ENCODE measurements at places on chromosomes 6 and 20. TPM values are rescaled to one million over a fixed set of nuclear protein-coding genes. Genes with fewer than 3 reads are reported as not detected.
A peak's percentile ranks its signal among the peaks of the same experiment; 100 is the strongest.

GRCh38 chr6:163773646-163774045 is 359.1 kb downstream of the QKI start:
- no peak for DNase-seq

GRCh38 chr20:47198254-47198671 is 158.2 kb downstream of the ZMYND8 start:
- DNase-seq, result no peak

GRCh38 chr20:41932431-41932830 is 314.3 kb upstream of the CHD6 start:
- DNase-seq, result no peak

DNA sequence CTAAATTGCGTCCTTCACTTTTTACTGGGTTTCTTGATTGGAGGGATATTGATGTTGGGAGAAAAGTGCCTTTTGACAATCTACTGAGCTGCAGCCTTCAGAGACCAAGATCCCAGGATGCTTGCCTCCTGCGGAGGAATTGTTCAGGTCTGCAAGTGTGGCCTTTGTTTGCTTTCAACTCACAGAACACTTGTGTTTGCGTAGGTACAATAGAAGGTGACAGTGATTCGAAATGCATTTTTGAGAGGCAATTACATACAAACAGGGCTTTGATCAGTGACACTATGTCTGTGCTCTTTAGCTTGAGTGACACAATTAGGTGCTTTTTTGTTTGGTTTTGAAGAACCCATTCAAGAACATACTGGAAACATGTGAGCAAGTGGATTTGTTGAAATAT is 600.6 kb downstream of the QKI start:
- no peak for DNase-seq

DNA sequence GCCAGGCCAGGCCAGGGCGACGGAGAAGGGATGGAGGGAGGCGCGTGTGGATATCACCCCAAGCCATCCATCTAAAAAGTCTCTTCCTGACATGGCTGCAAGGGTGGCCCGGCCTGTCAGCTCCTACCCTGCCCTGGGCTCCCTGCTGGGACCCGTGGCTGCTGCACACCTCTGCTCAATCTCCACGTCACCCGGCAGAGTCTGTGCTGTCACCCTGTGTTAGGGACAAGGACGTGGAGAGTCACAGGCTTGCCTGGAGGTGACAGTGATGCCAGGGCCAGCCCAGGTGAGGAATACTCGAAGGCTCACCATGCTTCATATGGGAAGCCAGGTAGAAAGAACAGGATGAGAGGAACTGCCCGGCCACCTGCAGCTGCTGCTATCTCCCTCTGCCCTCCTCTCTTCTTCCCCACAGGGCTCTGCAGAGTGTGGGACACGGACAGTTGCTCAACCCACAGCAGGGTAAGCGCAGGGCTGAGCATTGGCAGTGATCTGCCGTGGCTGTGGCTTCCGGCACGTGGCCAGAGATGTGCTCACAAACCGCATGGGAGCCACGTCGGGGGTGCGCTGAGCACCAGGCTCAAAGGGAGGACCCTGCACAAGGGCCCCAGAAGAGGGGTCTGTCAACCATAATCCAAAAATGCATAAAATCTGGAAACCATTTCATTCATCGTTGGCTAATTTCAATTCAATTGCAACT is 214.3 kb downstream of the DLL1 start:
- no peak for DNase-seq

DNA sequence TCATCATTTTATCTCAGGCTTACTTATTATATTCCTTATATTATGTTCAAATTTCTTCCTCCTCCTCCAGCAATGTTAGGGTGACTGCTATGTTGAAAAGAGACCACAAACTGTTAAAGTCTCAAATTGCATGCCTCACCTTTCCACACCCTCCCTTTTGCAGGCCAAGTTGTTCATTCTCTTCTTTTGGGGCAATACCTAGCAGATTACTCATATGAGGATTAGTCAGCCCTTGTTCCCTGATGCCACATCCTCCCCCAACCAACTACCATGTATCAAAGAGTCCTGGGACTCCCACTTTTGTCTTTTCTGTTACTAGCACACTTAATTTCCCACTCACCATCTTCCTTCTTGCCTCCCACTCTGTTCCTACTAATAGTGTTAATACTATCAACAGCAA is 434.7 kb downstream of the BCKDHB start:
- no peak for DNase-seq

DNA sequence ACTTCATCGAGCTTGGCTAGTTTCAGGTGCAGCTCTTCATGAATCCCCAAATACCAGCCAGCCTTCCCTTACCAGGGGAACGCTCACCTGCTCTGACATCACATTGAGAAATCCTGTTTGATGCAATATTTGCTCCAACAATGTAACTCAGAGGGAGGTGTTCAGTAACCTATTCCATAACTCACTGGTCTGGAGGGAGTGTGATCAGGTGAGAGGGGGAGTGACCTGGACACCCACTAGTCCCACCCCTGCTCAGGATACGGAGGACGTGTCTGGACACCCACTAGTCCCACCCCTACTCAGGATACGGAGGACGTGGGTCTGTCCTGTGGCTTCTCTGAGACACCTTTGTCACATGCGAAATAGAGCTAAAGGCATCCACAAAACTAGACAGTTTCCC is 70.3 kb downstream of the HUS1B start:
- DNase-seq, result no peak

DNA sequence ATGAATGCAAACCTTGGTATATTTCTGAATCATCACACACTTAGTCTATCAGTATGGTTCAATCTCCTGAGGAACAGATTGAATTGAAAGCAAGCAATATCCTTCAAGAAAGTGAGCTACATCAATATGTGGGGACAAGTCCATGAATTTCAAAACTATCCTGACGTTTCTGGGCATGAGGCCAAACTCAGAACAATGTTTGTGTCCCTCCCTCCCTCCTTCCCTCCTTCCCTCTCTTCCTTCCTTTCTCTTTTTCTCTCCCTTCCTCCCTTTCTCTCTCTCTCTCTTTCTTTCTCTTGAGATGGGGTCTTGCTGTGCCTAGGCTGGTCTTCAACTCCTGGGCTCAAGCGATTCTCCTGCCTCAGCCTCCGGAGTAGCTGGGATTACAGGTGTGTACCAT is 27.9 kb upstream of the SYNCRIP start:
- no peak for DNase-seq

GRCh38 chr6:9405369-9405768 is 970.0 kb upstream of the SLC35B3 start:
- no peak for DNase-seq

DNA sequence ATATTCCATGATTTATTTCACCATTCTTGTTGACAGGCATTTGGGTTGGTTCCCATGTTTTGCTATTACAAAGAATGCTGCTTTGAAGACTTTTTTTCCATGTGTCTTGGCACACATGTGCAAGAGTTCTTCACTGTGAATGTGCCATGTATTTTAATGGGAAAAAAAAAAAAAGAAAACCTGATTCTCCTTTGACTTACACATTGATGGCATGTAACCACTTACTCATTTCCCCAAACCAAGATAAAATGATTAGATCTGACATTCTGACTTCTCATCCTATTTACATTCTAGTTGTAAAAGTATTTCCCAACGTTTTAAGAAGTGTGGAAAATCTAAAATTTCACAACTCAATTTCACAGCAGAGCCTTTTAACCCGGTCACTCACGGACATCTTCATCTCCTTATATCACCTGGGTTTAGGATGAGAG is 4.4 kb downstream of the CAP2 start:
- DNase-seq, result no peak

- no peak for DNase-seq
Measured at GRCh38 chr20:1505361-1505760, 14.1 kb upstream of the SIRPB2 start.

DNA sequence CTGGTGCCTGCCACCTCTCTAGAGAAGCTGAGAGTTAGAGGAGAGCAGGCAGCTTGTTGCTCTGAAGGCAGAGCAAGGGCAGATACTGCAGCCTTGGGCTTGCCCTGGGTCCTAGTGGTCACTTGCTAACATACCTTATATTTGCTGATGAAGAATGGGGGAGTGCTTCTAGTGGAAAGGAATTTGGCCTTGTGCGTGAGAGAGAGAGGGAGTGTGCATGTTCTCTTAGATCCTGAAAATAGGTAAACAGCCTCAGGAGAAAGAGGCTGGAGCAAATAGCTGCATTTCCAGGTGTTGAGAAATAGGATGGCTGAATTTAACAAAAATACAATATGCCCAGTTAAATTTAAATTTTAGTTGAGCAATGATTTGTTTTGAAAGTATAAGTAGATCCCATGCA is 724.5 kb upstream of the FLRT3 start:
- no peak for DNase-seq

- DNase-seq, result peak; percentile 42
Measured at GRCh38 chr20:24781418-24781980, 167.6 kb upstream of the CST7 start.

- DNase-seq, result peak; percentile 80
Measured at GRCh38 chr20:63969838-63970713, at the start of gene ZNF512B. ZNF512B (minus strand) TSS chr20:63969930; CDS start chr20:63967950, 1,980 bp downstream.

DNA sequence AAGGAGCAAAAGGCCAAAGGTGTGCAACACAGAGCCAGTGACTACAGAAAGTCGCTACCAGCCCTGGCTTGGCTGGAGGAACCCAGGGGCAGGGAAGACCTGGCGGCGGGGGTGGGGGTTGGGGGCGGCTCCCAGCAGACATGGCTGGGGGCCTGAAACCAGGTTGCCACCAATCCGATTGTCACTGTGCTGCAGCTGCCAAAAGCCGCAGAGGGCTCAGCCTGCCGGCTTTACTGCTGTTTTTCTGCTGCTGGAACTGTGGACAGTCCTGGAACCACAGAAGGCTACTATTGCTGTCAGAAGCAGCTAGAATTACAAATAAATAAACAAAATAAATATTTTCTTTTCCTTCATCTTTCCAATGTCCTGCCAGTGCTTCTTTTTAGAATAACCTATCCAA is 25.7 kb upstream of the OGFRL1 start:
- peak; percentile 25 for DNase-seq

GRCh38 chr6:33954453-33954852 is 150.7 kb upstream of the MLN start:
- no peak for DNase-seq

THEMIS gene
- total RNA-seq, result not detected

C6orf132 gene
- not detected for total RNA-seq

DSTN gene
- 121 TPM for total RNA-seq

BNIP5 gene
- total RNA-seq, result 0.04 TPM

HCRTR2 gene
- 0.04 TPM for total RNA-seq

LAMA5 gene
- total RNA-seq, result 37.3 TPM

MOG gene
- not detected for total RNA-seq
